Stimulated activated CD4-positive, alpha-beta T cell treated with anti-CD3 and anti-CD28 coated beads, TNF-alpha, amount 100 ng/mL, for 48 hours (primary cell): ENCODE measurements at places on chromosomes 7 and 10.

DNA sequence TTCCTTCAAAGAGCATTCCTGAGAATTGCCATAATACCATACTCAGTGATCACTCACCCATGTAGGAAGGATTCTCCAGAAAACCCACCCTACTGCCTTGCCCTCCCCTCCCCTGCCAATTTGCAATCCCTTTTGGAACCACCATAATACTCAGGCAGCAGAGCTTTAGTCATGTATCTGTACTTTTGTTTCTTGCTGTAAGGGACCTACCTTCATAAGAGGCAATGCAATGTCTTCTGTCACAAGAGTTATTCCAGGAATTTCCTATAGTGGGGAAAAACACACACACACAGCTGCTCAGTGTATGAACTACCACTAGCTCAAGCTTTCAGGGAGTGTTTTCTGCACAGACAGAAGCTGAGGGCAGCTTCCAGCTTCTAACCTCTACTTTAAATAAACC lies 67.0 kb downstream of the GSAP start:
- no peak for DNase-seq

DNA sequence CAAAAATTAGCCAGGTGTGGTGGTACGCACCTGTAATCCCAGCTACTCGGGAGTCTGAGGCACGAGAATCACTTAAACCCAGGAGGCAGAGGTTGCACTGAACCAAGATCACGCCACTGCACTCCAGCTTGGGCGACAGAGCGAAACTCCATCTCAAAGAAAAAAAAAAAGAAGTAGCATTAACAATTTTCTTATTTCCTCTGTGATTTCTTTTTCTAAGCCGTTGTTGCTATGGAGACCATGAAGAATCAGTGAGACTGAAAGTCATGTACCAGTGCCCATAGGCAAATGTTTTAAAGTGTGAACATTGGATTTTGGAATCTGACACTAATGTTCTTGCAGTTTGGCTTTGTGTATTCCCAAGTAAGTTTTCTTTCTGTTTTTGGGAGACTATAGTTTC lies 18.4 kb upstream of the MAP3K8 start:
- no peak for DNase-seq

DNA sequence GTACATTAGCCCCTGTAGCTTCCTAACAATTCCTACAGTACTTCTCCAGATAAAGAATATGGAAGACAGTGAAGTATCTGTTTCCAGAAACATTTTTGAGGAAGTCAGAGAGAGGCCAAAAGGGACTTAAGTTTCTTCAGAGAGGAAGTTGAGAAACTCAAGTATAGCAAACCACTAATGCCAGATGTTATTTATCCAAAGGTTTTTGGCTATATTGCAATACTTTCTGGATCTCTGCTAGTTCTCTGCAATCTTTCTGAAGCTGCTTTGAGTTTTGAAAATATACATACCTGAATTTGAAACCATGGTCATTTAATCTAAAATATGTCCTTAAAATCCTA lies 64.7 kb downstream of the BICC1 start:
- DNase-seq: no peak

DNA sequence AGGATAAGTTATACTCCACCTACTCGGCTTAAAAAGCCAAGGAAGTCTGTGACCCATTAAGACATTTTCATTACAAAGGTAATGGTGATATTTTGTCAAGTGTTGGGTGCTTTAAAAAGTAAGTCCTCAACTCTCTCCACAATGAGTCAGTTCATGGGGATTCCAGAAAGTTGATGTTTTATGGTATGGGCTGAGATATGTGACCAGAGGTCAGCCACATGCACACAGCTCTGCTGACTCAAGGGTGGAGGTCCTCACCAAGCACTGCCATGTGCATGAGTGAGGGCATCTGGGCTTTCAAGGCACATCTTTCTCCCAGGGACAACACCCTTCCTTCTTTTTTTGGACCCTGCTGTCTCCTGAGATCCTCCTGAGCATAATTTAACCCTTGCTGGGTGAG lies 292.9 kb downstream of the PTEN start:
- no peak for DNase-seq
